Astrocyte of the spinal cord (primary cell): ENCODE measurements at places on chromosomes 13 and 19.

DNA sequence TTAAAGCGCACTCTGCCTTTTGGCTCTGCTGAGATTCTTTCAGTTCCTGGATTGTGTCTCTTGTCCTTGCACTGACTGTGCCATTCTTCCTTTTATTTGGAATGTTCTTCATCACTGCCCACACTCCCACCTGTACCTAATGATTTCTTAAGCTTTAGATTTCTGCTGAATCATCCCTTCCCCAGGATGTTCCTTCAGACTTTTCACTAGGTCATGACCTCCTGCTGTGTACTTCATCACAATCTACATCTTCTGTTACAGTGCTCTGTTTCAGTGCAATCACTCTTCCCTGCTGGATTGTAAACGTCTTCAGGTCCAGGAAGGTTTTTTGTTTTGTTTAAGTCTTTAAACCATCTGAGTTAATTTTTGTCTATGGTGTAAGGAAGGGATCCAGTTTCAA is 281.0 kb downstream of the ATP8A2 start:
- DNase-seq = peak; percentile 19

DNA sequence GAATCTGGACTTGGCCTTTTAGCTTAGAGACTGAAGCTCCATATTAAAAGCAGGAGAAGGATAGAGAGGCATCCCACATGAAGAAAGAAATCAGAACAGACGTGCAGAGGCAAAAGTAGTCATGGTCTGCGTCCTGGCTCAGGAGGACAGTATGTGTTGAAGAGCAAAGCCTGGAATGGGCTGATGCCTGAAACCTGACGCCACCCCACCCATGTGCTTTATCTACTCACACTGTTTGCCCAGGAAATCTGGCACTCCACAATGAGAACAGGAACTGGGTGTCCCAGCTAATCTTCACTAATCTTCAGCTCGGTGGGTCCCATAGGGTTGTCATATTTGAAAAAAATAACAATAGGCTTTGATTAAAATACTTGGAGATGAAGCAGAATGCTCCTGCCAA is 549.0 kb upstream of the GPC6 start:
- DNase-seq = no peak

DNA sequence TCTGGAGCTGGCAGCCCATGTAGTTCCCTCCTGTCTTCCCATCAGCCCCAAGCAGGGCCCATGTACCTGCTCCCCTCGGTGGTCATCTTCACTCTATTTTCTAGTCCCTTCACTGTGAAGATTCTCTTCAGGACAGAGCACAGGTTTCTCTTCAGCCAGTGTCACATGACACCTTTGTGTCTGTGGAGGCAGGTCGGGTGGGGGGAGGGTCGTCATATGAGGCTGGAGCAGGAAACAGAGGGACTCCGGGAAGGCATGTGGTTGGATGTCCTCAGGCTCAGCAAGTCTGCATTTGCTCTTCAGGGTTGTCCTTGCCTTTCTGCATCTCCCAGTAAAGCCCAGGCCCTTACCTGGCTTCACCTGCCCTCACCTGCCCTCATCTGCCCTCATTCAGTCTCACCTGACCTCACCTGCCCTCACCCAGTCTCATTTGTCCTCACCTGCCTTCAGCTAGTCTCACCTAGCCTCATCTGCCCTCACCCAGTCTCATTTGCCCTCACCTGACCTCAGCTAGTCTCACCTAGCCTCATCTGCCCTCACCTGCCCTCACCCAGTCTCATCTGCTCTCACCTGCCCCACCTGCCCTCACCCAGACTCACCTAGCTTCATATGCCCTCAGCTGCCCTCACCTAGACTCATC is 120.3 kb downstream of the ZDHHC20 start:
- DNase-seq = no peak

DNA sequence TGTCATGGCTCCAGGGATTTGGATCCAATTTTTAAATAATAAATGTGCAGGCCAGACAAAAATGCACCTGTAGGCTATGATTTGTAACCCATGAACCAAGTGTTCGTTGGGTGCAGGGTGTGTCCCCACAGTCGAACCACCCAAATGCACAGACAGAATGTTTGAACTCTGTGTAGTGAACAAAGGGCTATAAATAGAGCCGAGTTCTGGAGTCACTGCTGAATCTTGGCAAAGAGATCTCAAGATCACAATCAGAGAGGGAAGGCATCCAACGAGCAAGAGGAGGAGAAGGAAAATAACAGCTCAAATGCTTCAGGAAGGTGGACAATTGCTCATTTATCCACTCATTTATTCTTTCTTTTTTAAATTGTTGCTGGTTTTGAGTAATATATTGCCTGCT is 547.9 kb downstream of the FGF9 start:
- DNase-seq = no peak

GRCh38 chr19:17687857-17688784 is at the start of gene UNC13A:
UNC13A (minus strand) TSS chr19:17688354; CDS start chr19:17688199, 155 bp downstream.
- DNase-seq = peak; percentile 34

- DNase-seq = peak; percentile 26
Observed at GRCh38 chr13:99812625-99813024, 158.9 kb downstream of the ZIC5 start.

DNA sequence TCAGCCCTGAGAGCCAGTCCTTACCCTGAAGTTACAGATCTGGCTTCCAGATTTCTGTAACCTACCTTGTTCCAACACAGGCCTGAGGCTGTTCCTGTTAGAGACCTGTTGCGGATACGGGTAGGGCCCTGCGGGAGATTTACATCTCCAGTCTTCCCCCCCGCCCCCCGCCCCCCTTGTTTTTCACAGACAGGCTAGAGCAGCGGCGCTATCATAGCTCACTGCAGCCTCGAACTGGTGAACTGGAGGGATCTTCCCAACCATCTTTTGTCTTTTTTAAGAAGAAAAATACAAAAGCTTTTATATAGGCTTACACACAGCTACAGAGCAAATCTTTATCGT is 10.6 kb upstream of the CEACAM21 start:
- no peak for DNase-seq
